ENCODE measurements at places on chromosomes 6 and 20. TPM values are rescaled to one million over a fixed set of nuclear protein-coding genes. Genes with fewer than 3 reads are reported as not detected.

The ATP6V1G2 gene
- total RNA-seq: 0.78 TPM

DNA sequence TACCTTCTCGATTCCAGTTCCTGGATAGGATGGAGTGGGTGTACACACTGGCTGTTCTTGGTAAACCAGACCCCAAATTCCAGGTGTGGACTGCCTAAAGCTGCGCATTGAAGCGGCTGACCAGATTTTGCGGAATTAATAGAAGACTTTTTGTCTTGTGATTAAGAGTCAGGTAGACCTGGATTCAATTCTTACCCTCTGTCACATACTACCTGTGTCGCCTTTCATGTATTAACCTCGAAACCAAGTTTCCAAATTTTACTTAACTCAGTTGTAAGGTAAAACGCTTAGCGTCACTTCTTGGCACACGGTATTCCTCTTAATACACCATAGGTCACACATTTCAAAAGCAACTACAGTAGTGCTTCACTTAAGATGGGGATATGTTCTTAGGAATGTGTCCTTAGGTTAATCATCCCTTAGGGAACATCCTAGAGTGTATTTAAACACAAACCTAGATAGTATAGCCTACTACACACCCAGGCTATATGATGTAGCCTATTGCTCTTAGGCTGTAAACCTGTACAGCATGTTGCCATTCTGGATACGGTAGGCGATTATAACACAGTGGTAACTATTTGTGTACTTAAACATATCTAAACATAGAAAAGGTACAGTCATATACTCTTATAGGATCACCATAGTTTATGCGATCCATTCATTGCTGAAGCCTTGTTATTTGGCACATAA, 733 bp upstream of the GOPC start:
- no peak for DNase-seq
- peak overlapping the region; percentile 80 for H3K27ac ChIP-seq
- H3K4me3 ChIP-seq: peak overlapping the region; percentile 88
- no peaks in the 10 kb centered on the region for H3K36me3 ChIP-seq
- H3K27me3 ChIP-seq: no peaks in the 10 kb centered on the region

The CST7 gene
- total RNA-seq: 10.9 TPM

- H3K27ac ChIP-seq: no peak overlapping the region
- H3K4me3 ChIP-seq: no peak overlapping the region
- no peaks in the 10 kb centered on the region for H3K36me3 ChIP-seq
Measured at GRCh38 chr6:29919506-29920445, 22.6 kb upstream of the HLA-A start.

The AIF1 gene
- total RNA-seq: 39.6 TPM

DNA sequence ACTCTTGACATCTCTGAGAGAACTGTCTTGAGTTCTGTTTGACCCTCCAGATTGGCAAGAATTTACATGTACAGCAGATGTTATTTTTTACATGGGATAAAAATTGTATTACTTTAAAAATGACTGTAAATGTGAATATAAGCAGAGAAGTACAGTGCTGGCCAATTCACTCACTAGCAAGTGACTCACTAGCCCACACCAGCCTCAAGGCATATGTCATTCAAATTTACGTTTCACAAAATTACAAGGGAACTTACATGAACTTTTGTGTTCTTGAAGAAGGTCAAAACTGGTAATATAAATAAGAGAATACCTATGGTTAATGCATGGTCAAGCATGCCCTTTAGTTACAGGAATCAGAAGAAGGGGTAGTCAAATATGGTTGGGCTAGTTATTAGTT, 54.0 kb upstream of the HMGCLL1 start:
- no peaks in the 10 kb centered on the region for H3K36me3 ChIP-seq
- H3K27me3 ChIP-seq: no peaks in the 10 kb centered on the region
- no peaks in the 10 kb centered on the region for H3K4me1 ChIP-seq

GRCh38 chr6:132715204-132715603, 1.3 kb upstream of the VNN1 start:
- no peak for DNase-seq
- H3K4me3 ChIP-seq: no peak overlapping the region
- H3K4me1 ChIP-seq: no peaks in the 10 kb centered on the region
- no peaks in the 10 kb centered on the region for H3K36me3 ChIP-seq
- H3K27ac ChIP-seq: no peak overlapping the region

The UBR2 gene
- 25.9 TPM for total RNA-seq

The TMEM74B gene
- total RNA-seq: not detected

The EEF1A2 gene
- 2.4 TPM for total RNA-seq

The SEL1L2 gene
- total RNA-seq: not detected

The NPBWR2 gene
- total RNA-seq: not detected

The RIPOR3 gene
- 4.5 TPM for total RNA-seq

DNA sequence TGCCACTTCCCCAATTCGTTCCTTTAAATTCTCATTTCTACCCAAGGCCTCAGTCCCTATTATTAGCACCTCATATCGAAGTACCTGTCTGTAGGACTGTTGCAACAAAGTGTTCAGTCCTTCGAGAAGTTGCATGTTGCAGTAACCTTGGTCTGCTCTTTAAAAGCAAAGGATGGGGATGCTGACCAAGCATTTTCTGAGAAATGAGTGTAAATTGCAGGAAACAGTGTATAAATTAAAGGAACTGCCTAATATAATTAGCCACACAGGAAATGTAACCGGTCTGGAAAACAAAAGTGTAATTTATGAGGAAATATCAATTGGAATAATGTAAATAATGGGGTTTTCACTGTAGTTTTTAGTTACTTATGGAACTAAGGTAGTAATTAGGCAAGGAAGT, 261.9 kb upstream of the ARID1B start:
- no peaks in the 10 kb centered on the region for H3K27me3 ChIP-seq
- H3K27ac ChIP-seq: no peak overlapping the region
- H3K36me3 ChIP-seq: no peaks in the 10 kb centered on the region
- no peak overlapping the region for H3K4me3 ChIP-seq
- no peaks in the 10 kb centered on the region for H3K4me1 ChIP-seq
- no peak for DNase-seq
